Stimulated activated CD8-positive, alpha-beta memory T cell treated with anti-CD3 and anti-CD28 coated beads, Interleukin-7, amount 100 ng/mL, for 24 hours (primary cell): ENCODE measurements at places on chromosomes 13 and 19.

DNA sequence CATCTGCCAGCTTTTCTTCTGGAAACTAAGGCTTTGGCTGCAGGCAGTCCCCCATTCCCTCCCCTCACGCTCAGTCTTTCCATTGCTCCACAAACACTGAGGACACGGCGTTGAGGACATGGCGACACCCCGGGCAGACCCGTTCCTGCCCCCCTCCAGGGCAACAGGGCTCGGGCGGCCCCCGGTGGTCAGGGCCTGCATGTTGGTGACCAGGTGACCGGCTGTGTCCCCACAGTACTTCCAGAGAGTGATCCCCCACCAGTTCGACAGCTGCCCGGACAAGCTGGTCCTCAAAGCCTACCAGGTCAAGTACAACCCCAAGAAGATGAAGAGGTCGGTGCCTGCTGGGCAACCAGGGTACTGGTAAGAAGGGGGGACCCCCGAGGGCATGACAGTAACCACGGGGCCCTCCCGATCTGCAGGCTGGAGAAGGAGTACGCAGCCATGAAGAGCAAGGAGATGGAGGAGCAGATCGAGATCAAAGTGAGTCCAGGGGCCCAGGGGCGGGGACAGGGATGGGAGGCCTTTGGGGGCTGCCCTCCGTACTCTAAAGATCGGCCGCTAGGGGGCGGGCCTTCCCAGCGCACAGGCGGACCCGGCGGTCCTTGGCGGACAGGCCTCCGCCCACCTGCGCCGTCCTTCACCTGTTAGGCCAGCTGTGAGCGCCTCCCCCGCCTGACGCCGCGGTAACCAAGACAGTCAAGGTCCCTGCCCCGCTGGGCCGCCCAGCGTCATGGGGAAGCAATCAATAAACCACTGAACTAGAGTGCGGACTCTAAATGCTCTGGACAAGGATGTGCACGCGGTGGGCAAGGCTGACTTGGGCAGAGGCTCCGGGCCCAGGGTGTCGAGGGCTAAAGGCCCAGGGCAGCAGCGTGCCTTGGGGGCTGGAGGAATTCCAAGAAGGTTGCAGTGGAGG lies 21.1 kb downstream of the PRR36 start:
- peak; percentile 51 for DNase-seq

- no peak for DNase-seq
Measured at GRCh38 chr13:105783261-105783660, 752.2 kb downstream of the EFNB2 start.

DNA sequence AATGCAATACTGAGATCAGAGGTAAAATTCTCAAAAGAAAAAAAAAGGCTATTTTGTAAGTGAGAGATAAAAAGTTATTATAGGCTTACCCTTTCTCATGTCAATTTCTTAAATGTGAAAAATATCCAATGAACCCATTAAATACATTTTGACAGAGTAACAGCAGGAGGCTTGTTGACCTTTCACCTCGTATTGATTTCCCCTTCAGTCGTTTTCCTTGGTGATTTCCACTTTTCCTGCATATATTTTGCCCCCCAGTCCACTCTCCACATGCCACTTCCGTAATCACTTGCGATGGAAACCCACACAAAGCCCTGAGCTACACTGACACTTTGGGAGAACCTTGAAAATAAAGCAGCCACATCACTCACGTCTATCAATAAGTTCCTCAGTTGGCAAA lies 248.1 kb upstream of the OBI1 start:
- no peak for DNase-seq

DNA sequence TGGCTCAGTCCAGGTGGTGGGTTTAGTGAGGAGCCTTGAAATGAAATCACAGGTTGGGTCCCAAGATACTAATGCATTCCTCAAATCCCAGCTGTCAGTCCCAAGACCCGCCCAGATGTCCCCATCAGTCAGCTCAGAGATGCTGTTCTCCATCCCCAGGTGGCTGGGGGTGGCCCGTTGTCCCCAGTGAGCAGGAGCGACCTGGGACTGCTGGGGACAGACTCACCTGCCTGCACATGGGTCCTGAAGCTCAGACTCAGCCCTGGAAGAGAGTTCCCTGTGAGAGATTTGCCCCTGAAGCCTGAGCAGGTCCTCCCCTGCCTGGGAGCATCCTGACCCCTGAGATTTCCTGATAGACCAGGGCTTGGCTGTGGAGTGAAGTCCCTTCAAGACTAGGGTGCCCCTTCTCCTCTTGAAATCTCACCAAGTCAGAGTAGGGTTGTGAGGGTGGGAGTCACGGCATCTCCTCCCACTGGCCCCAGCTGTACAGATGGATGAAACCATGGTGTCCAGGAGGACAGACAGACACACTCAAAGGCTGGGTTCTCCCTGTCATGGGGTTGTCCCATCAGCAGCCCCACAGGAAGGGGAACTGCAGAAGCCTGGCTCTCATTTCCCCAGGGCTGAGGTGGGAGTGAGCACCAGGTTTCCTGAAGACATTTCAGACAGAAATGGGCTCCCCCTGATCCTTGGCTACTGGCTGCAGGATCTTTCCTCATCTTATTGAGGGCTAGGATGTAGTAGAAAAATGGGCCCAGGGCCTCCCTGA lies 14.4 kb downstream of the LILRA5 start:
- no peak for DNase-seq

- no peak for DNase-seq
Measured at GRCh38 chr19:55958356-55958755, 10.7 kb downstream of the NLRP8 start.

DNA sequence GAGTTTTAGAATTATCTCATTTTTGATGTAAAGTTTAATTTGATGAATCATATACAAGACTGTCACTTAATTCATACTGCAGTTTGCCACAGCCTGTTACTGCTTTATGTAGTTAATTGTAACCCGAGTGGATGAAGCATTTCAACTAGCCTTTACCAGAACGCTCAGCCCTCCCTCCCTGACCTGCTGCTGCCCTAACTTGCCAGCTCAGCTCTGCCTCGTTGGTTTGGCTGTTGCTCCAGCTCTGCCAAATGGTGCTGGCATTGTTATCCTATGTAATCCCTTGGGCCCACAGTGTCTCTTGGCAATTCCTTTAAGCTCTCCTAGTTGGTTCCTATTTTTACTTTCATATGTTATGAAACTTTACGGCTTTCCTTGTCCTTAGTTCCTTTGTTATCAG lies 113.3 kb downstream of the LMO7 start:
- DNase-seq, result no peak

- no peak for DNase-seq
Measured at GRCh38 chr13:98538876-98539275, 38.0 kb downstream of the STK24 start.

DNA sequence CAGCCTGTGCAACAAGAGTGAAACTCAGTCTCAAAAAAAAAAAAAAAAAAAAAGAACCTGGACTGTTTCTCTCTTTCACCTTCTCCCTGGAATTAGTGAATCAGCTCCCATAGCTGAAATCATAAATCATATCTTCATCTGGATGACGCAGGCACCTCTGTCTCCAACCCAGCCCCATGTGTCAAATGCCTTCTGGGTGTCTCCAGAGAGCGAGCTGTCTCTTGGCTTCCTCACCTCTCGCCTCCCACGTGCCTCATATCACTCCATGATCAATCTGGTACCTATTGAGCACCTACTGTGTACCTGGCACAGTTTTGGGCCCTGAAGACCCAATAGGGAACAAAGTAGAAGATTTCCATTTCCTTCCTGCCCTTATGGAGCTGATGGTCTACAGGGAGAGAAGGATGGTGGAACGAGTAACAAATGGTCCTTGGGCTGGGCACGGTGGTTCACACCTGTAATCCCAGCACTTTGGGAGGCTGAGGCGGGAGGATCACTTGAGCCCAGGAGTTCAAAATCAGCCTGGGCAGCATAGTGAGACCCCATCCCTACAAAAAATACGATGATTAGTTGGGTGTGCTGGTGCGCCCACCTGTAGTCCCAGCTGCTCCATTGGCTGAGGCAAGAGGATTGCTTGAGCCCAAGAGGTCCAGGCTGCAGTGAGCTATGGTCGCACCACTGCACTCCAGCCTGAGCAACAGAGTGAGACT lies 2.5 kb downstream of the HSD11B1L start:
- DNase-seq, result no peak

DNA sequence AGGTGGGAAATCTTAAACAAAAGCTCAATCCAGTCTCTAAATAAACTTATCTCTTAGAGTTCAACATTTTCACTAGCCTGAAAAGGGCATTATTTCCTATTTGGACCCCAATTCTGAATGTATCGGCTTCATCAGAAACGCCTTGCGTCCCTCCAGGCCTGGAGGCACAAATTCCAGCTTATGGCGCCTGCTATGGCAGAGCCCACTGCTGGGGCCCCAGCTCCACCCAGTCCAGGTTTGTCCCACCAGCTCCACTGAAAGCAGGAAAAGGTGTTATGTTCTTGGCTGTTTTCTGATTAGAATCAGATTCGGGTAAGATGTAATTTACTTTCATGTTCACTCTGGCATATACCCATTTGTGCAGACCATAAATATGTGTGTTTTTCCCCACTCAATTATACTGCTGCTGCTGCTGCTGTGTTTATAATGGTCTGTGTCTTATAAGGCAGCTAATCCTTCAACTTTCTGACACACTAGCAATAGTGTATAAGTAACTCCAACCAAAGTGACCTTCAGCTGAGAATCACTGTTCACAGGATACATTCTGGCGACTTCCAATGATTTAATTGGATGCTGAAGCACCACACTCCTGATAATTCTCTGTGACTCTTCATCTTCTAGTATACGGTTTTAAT lies 6.4 kb downstream of the IRS2 start:
- DNase-seq, result no peak

GRCh38 chr19:7467009-7467989 lies 21.5 kb downstream of the PEX11G start:
- DNase-seq, result no peak

- no peak for DNase-seq
Measured at GRCh38 chr19:47469363-47469700, 2.4 kb downstream of the SLC8A2 start.

DNA sequence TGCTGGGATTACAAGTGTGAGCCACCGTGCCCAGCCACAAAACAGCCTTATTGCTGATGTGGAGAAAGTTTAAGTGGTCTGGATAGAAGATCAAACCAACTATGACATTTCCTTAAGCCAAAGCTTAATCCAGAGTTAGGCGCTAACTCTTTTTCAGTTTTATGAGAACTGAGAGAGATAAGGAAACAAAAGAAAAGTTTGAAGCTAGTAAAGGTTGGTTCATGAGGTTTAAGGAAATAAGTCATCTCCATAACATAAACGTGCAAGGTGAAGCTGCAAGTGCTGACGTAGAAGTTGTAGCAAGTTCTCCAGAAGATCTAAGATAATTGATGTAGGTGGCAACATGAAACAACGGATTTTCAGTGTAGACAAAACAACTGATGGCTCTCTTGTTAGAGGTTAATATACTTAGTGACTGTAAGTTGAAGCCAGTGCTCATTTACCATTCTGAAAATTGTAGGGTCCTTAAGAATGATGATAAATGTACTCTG lies 41.6 kb downstream of the ZMYM2 start:
- no peak for DNase-seq

DNA sequence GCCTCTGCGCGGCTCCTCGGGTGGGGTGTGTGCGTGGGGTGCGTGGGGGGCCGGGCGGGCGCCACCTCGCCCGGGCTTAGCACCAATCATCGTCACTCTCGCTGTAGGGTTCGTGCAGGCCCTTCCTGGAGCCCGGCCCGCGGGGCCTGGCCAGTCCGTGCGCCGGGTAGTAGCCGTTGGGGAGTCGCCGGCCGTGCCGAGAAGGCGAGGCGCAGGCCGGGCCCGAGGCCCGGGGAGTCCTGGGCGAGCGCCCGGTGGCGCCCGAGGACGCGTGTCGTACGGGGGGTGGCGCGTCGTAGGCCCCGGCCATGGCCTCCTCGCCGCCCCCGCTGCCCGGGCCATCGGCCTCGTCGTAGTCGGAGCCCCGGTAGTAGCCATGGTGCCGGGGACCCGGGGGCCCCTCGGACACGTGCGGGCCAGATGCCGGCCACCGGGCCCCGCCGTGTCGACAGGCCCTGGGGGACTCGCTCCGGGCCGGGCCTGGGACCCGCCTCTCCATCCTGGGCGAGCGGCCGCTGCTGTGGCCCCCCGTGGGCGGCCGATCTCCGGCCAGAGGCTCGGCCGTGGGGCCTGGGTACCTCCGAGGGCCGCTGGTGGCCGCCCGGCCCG lies 57.1 kb downstream of the IER2 start:
- DNase-seq, result no peak

- no peak for DNase-seq
Measured at GRCh38 chr13:29782798-29783197, 67.6 kb downstream of the UBL3 start.

- no peak for DNase-seq
Measured at GRCh38 chr13:36753176-36753575, 65.8 kb upstream of the RFXAP start.

GRCh38 chr19:18007917-18008673 lies at the start of gene ARRDC2:
Gene ARRDC2 (plus strand): TSS chr19:18008170. CDS start chr19:18008311, 141 bp downstream.
- DNase-seq, result peak; percentile 67

GRCh38 chr13:79531542-79532254 lies 50.7 kb downstream of the NDFIP2 start:
- no peak for DNase-seq

GRCh38 chr13:49253310-49253709 lies 5.6 kb downstream of the CDADC1 start:
- no peak for DNase-seq

- DNase-seq, result no peak
Measured at GRCh38 chr19:55366790-55367189, 3.5 kb downstream of the IL11 start.

DNA sequence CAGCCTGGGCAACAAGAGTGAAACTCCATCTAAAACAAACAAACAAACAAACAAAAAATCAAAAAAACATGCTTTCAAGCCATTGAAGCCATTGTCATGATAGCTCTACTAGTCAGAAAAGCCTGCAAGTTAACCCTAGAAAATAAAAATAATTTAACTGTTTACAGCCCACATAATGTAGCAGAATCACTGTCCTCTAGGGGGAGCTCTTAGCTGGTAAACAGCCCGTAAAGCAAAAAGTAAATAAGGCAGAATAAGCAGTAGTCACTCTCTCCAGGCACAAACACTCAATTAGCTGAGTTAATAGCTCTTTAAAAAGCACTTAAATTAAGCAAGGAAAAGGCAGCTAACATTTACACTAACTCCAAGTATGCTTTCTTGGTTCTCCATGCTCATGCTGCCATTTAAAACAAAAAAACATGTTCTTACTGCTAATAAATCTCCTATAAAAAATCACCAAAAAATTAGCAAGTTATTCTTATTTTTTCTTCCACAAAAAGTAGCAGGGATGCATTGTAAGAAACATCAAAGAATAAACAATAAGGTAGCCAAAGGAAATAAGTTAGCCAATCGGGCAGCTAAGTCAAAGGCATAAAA lies 11.3 kb downstream of the LILRB4 start:
- DNase-seq, result no peak

DNA sequence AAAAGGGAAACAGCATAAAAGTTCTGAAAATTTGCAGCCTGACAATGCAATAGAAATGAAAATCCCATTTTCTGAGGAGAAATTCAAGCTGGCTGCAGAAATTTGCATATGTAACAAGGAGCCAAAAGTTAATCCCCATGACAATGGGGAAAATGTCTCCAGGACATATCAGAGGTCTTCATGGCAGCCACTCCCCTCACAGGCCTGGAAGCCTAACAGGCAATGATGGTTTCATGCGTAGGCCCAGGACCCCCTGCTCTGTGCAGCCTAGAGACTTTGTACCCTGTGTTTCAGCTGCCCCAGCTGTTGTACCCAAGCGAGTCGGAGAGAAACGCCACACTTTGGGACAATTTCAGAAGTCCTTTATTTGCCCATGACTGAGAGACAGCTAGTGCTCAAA lies 701.3 kb upstream of the KLHL1 start:
- DNase-seq, result no peak
